ENCODE measurements at places on chromosomes 2 and 18.

- DNase-seq = no peak
Measured at GRCh38 chr2:115825912-115826311, 1383.5 kb downstream of the DPP10 start.

- no peak for DNase-seq
Measured at GRCh38 chr2:202877699-202878098, 6.1 kb upstream of the ICA1L start.

DNA sequence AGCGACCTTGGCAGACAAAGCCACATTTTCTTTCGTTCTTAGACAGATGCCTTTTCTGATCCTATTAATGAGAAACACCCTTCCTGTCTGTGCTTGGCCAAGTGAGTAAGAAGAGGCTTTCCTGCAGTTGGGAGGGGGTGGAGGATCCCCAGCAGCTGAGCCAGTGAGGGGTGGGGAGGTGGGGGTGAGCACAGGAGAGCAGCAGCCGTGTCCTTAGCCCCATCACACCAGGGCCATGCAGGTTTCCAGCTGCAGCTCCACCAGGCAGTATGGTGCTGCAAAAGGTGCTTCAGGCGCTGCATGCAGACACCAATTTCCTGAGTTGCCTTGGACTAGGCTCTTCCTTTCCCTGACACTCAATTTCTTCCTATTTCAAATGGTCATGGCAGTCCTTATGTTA lies 123.3 kb upstream of the SIX2 start:
- no peak for DNase-seq

- DNase-seq = no peak
Measured at GRCh38 chr2:136323935-136324334, 206.0 kb upstream of the CXCR4 start.

DNA sequence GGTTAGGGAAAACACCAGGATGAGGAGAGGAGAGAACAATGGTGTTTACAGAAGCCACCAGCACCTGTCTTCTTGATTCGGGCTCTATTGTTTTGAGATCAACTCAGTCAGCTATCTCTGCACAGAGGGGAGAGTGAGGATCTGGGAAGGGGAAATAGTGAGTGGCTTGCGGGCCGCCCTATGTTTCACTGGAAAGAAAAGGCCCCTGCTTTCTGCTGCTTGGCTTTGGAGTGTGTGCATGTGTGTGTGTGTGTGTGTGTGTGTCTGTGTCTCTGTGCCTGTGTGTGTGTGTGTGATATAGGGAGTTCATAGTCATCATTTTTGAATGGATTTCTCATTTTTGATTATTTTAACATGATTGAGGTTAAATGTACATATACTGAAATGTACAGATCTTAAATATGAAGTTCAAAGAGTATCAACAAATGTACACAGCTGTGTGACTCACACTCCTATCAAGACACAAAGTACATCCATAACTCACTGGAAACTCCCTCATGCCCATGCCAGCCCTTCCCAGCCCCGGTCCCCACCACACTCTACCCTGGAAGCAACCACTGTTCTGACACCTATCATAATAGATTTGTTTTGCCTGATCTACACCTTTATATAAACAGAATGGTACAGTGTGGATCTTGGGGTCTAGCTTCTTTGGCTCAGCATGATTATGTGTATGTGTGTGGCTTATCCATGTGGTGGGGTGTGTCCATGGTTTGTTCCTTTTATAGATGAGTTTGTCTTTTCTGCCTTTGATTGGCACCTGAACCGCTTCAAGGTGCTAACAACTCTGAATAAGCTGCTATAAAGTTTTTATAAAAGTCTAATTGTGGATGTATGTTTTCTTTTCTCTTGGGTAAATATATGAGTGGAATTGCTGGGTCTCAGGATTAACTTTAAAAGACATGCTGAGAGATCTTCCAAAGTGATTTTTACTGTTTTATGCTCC lies 258.3 kb downstream of the SETBP1 start:
- DNase-seq = no peak
